ENCODE measurements at places on chromosomes 11 and 22.

DNA sequence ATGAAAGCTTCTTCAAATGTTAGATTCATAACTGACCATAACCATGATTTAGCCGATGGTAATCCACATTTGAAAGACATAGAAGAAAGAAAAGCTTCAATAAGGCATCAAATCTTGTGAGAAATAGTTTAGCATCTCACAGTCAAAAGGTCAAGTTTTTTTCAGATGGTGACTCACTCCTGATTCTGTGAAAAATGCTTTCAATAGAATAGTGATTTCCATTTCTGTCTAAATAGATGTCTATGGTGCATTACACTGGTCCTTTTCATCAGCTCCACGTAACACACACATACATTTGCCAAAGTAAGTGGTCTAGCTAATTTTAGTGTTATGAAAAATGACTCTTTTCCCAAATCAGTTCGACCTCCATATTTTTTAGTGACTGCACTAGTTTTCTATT lies 139.2 kb downstream of the LRRC4C start:
- DNase-seq: no peak

DNA sequence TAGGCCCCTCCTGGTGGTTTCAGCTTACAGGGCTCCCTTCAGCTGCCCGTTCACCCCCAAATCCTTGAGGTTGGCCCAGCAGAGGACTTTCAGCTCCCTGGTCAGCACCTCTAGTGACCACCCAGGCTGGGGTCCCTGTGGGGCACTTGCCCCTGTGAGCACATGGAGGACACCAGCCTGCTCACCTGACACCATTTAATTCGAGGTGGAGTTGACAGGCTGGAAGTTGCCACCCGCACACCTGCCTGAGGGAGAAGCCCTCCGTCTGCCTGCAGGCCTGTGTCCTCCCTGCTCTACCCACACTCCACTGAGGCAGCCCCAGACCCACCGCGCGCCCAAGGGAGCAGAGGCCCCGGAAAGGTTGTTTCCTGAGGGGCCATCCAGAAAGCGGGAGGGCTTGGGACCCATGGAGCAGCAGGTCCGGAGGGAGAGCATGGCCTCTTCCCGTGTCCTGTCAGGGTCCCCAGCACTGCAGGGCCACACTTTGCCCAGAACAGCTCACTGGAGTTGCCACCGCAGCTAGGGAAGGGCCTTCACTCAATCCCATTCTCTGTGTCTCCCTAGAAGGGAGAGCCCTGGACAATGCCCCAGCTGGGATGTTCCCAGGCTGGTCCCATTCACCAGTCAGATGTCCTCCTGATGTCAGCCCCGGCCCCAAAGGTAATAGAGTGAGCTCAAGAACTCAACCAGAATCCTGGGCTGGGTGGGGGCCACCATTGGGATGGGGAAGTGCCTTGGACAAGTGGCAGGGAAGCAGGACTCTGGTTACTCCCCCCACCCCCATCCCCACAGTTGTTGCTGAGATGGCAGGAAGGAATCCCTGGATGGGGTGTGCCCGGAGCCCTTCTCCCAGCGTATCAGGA lies 82.4 kb downstream of the MED15 start:
- DNase-seq: no peak

- DNase-seq: no peak
Observed at GRCh38 chr11:10382518-10382917, 72.5 kb upstream of the AMPD3 start.

DNA sequence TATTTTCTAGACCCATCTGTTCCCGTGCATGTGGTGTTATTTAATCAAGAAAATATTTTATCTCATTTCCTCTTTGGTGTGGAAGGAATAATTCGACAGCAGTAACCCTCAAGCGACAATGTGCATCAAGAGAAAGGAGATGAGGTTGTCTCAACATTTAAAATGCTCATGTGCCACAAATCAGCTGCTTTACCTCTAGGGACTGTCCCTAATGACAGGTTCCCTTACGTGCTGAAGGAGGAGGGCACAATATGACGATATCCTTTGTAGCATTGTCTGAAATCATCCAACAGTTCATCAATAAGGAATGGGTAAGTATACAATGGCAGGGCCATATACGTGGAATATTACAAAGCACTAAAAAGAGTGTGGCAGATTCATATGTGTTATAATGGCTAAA lies 7.0 kb upstream of the SYN3 start:
- no peak for DNase-seq

DNA sequence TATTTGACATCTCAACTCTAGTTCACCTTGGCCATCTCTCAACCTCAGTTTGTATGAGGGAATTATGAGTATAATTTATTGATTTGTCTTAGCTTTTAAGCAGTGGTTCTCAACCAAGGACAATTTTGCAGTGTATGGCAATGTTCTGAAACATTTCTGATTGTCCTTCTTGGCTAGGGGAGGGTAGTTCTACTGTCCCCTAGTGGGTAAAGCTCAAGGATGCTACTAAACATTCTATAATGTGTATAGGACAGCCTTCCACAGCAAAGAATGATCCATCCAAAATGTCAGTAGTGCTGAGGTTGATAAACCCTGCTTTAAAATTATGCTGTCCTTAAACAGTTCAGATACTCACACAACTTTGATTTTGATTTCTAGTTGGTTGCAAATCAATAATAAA lies 78.1 kb upstream of the ALKBH3 start:
- DNase-seq: no peak

DNA sequence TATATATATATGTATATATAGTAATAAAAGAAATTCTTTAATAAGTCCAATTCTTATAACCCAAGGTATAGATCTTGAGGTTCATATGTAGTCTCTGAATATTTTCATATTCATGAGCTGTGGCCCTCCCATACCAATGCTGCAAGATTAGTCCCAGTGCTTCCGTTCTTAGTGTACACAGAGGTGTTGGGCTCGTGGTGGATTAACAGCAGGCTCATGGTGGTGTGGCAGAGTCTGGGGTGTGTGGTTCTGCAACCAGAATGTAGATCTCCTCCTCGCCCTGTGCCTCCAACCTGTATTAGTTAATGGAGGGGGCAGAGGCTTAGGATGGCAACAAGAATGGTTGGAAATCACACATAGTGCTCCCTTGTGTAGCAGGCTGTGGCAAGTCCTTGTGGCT lies 16.8 kb downstream of the PRDM10 start:
- DNase-seq: no peak

GRCh38 chr11:66850235-66850587 lies 6.7 kb upstream of the LRFN4 start:
- no peak for DNase-seq

DNA sequence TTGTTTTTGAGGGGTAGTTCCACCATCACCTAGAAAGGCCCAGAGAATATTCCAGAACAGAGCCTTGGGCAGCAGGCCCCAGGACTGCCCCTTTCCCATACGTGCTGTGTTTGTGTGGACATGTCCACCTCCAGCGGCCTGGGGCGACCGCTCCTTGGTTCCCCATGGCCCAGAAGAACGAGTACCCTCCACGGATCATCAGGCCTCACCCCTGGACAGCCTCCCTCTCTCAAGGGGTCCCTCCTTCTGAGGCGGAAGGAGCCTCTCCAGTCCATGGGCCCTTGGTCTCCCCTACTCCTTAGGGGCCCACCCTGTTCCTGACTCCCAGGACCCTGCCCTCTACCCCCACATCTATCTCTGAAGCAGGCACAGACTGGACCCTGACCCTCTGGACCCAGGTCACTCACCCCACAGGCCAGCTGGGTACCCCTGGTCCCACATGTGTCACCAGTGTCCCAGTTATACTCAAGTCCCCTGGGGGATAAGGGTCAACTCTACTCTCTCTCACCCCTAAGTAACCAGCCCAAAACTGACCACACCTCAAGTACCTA lies 32.6 kb downstream of the IGLL5 start:
- DNase-seq: no peak

DNA sequence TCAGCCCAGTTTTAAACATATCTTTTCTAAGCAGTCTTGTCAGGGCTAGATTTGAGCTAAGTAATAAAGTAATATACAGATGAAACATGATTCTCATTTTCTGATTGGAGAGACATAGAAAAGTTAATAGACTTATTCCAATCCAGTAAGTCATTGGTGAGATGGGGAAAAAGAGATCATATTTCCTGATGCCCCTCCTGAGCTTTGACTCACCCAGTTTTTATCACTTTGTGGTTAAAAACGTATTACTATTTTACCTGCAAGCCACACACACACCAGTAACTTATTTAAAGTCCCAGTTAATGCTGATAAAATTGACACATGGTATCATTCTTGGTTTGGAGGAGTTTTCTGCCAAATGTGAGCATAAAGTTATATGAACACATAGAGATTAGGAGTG lies 306.8 kb downstream of the CADM1 start:
- no peak for DNase-seq

DNA sequence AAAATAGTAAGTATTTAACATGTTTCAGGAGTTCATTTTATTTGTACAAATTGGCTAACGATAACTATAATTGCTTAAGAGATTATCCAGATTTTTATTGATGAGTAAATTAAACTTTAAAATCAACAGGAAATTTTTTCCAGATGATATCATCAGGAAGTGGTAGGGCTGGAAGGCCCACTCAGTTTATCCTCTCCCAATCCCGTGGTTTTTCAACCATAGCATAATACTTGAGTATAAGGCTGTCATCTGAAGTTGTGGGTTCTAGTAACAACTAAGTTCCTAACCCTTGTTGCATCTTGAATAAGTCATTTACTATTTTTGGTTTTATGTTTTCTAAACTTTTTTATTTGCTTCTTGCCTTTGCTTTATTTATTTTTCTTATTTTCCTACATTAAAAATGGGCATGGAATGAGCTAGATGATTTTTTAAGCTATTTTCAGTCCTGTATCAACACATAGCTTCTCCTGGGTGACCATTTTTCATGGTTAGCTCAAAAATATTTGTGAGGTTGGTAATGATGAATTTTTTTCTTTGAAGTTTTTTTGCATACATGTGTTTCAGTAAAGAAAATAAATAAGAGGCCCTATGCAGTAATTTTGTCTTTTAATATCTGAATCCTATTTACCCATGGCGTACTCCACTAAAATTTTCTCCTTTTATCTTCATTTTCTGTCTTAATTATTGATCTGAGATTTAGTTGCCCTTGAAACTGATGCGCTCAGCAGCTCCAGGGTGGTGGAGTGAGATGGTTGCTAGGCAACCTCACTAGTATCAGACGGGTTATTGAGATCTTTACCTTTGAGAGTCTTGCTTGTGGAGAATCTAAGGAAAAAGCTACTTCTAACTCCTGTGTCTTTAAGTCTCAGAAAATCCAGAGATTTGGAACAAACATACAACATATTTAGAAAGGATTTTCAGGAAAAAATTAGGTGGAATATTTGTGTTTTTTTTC lies 452.0 kb upstream of the CCDC179 start:
- DNase-seq: no peak

DNA sequence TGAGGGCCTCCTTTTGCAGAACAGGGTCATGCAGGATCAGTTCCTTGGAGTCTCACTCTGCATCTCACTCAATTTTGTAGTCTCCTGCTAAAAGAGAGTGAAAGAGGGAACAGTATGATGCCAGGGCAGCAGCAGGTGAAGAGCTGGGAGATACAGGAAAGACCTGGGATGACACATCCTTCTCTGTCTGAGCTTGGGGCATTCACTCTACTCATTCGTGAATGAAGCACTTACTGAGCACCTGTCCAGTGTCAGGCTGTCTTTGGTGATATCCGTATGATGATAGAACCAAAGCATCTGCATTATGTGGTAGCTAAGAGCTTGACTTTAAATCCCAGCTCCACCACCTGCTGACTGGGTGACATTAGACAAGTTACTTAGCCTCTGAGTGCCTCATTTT lies 14.4 kb downstream of the SREBF2 start:
- no peak for DNase-seq

DNA sequence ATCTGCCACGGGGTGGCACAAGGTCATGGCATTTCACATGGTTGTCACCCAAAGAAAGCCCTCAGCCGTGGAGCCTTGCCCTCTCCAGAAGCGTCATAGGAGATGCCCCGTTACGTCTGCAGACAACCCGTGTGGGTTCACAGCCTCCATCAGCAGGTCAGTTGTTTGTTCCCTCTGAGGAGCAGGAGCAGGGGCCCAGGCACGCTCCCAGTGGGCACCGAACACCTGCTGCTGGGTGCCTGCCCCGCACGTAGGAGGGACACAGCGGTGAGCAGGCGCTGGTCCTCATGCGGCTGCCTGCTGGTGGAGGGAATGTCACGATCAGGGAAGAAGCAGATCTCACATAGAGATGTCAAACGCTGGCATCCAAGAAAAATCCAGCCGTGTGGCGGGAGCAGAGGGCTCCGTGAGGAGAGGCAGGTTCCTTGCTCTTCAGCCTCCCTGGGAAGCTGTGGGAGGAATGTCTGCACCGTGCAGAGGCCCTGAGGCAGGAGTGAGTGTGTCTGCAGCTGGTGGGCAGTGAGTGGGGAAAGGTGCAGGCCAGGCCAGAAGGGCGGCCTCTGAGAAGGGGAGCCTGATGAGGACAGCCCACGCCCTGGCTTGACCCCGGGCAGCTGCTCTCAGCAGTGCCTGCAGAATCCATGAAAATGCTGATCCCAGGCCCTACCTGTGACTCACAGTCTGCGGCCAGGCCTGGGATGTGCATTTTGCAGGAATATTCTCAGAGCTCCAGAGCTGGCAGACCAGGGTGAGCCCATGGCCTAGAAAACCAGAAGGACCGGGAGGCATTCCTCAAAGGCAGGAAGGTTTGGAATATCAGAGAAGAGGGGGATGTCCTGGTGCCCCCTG lies 36.4 kb upstream of the TH start:
- DNase-seq: no peak

- DNase-seq: no peak
Observed at GRCh38 chr11:73177380-73177777, 35.3 kb upstream of the FCHSD2 start.

DNA sequence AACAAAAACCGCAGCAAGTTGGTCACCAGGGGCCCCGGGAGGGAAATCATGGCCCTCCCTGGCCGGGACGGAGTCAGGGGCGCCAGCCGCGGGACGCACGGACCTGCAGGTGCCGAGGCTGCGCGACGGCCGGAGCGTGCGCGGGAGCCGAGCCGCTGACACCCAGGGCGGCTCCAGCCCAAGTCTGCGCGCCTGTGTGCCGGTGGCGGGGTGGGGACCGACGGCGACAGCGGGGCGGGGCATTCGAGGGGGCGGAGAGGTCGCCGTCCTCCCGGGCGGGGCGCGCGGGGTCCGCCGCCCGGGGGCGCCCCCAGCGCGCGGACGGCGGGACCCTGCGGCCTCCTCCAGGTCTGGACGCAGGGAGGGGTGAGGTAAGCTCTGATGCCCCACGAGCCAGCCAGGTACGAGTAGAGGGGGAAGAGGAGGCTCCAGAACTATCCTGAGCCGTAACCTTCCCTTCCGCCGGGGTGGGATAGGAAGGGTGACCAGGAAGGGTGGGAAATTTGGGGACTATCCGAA lies at the start of gene ESAM:
Gene ESAM (minus strand): TSS at position 186 of the 519 bp plus-strand sequence. CDS start 136 bp downstream, at position 50.
- DNase-seq: no peak

DNA sequence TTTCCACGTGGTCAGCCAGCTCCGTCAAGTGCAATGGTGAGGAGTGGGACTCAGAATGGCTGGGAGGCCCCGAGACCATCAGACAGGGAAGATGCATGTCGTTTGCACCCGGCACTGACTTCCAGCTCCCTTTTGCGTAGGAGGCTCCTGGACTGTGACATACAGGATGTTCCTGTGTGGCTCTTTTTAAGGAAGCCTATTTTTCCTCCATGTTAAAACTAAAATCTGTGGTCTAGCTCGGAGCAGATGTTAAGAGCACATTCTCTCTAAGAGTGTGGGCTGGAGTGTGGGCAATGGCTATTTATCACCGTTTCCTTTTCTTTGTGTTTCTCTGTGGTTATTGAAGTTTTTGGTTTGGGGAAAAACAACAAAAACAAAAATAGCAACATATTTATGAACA lies 40.9 kb upstream of the AMPD3 start:
- DNase-seq: no peak

- no peak for DNase-seq
Observed at GRCh38 chr11:2587976-2588748, 111.6 kb downstream of the KCNQ1OT1 start.

- DNase-seq: no peak
Observed at GRCh38 chr11:120305286-120305685, 19.8 kb upstream of the TLCD5 start.
